ENCODE measurements at places on chromosomes 1 and 21. TPM values are rescaled to one million over a fixed set of nuclear protein-coding genes. Genes with fewer than 3 reads are reported as not detected.

Gene CORT
- total RNA-seq, result not detected

Gene NES
- total RNA-seq, result 2.8 TPM

Gene NFIA
- 36.7 TPM for total RNA-seq

Gene OPTC
- not detected for total RNA-seq

Gene ST3GAL3
- total RNA-seq, result 14.2 TPM

Gene TNFSF4
- total RNA-seq, result 0.60 TPM

DNA sequence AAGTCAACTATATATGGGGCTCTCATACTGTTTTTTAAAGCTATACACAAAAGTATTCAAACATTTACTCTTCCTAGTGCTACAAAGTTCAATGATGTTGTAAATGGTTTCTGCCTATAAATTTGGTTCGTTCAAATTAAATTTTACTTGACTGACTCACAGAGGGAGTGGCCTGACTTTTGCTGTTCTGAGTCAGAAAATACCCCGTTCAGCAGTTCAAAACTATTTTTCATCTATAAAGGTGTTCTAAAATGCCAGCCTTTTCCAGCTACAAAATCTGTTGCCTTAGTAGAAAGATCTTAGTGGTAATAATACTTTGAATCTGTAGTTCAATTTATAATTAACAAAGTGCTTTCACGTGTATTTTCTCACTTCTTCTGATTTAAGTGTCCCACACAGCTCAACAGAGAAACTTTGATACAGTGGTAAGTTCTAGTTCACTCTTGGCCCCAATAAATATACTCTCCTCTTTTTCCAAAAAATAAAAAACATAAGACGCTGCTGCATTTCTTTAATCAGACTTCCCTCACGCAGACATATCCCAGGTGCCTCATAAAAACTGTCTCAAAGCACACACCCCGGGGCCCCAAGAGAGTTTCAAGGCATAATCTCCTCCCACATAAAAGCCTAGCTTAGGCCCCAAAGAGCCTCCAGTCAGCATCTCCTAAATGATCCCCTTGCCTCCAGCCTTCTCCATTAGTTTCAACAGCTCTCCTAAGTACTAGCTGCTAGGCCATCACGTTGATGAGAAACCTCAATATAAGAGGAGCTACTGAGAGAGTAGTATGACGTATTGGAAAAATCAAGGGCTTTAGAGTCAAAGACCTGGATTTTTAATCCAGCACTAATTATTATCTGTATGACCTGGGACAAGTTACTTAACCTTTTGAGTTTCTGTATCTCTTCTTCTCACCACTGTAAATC, 3.2 kb downstream of the PTP4A2 start:
- no peak for DNase-seq

DNA sequence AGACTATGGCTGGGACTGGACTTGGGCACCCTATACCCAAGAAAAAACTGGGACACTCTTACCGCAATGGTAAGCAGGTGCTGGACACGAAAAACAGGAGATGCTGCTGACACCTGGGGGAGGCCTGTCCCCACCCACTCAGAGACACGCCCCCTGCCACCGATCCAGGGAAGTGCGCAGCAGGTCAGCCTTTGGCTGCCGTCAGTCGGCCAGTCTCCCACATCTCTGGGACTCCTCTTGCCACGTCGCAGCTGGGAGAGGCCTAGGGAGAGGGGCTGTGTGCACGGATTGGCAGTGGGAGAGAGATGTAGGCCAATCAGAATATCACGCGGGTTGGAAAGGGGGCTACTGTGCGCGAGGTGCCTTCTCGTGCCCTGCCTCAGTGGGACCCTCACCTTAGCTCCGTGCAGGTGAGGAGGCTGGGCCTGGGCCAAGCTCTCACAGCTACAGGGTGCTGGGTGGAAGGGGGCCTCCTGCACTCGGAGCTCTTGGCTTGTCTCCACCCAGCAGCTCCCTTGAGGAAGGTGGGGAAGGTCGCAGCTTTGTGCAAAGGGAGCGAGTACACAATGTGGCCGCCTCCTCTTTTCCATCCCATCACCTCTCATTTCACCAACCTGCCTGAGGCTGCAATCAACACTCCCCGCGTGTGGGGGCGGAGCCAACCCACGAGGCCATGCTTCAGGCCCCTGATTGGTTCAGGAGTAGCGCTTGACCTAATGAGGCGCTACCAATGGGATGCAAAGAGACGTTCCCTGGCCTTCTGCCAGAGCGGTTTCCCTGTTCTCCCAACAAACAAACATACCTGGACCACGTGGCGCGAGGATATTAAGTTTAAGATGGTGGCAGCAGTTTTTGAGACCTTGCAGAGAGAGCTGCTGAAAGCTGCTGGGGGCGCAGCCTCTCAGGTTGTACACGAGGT, 25.7 kb upstream of the LDLRAP1 start:
- DNase-seq, result no peak

DNA sequence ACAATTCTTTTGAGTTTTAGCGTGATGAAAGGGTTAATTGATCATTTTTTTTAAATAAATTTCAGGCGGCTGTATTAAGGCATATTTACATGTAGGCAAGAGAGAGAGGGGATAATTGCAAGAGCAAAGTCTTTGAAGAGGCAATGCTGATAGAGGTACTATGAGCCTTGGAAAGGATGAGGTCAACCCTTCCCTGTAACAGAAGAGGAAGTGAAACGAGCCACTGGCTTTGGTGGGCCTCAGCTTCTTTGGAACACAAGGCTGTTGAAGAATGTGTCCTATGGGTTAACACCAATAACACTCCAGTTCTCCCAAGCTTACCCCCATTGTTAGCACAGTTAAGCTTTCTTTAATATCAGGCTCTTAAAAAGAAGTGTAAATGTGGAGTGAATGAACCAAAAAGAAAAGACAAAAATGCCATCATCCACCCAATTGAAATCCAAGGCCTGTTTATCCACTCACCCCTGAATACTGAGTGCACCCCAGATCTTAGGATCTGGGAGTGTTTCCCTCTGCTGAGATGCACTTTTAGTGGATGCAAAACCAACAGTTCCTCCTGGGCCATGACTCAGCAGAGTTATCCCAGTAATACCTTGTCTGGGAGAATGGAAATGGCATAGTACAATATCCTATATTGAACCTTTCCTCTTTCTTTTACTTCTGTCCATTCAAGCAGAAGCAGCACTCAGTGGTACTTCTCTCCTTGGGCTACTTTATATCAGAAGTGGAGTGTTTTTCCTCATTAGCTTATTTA, 216.4 kb downstream of the SLC44A5 start:
- no peak for DNase-seq

DNA sequence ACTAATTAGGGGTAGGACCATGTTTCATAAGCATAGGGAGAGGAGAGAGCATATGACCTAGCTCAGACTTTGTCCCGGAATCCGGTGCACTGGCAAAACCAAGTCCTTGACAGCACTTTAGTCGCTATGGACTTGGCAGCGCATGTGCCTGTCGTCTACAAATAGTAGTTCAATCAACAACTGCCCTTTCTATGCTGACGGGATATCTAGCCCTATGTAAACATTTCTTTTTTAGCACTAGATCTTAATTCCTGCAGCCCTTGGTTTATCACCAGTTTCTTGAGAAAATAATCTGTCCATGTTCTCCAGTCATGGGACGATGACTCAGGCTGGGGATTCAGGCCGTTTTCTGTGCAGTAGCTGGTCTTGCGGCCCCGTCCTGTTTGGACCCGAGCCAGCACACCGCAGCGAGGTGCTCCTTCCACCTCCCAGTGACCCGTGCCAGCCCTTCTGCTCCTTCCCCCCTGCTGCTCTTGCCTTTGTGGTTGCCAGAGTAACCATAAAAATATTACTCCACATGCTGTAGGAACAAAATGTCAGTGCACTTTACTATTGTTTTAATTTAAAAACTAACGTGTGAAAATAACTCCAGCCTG, 8.6 kb upstream of the MT1HL1 start:
- DNase-seq, result no peak

GRCh38 chr21:44958471-44959191, 18.8 kb downstream of the SLX9 start:
- DNase-seq, result peak; percentile 82

DNA sequence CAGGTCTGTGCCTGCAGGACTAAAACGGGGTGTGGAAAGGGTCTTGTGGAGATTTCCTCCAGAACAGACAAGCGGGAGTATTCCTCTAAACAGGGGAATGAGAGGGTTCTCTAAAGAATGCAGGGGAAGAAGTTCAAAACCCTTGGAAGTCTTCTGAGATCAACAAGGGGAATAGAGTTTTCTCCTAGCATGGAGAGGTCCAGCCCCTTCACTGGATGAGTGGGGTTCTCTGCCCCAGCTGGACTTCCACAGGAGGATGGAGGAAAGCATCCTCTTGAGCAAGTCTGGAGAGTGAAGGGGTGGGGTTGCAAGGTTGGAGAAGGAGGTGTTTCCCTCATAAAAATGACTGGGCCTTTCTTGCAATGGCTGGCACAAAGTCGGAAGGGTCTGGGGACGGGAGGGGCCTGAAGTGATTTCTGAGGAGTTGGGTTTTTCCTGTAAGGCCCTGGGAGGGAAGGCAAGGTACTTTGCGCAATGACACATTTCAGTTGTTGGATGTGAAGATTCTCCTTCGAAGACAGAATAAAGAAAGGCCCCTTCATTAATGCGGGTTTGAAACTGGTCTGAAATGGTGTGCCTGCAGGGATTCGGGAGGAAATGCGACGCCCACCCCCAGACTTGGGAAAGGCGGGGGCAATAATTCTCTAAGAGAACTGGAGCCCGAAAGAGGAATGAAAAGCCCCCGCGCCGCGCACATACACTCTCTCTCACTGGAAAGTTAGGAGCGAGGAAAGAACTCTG, 884 bp downstream of the SPATA6 start:
- DNase-seq, result no peak

DNA sequence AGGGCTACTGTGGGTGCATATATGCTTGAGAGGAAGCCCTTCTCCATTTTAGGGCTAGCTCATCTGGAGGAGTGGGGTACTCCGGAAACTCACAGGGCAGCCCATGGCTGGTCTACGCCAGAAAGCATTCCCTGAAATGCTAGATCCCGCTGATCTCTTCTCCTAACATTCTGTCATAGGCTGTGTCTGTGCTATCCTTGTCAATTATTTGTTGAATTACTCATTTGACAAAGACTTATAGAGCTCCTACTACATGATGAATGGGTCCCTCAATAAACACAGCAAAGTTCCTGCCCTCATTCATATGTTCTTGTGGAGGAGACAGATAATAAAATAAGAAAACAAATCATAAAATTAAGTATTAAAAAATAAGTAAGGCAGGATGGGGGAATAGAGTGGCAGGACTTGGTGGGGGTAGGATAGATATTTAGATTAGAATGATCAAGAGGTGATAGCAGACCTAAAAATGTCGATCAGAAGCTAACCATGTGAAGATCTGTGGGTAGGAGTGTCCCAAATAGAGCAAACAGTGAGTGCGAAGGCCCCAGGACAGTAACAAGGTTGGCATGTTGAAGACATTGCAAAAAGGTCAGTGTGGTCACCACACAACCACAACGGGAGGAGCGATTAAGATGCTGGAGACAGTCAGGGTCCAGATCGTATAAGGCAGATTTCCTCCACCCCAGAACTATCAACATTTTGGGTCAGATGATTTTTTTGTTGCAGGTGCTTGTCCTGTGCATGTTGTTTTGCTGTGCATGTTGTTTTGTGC, 13.2 kb downstream of the NGF start:
- DNase-seq, result no peak

GRCh38 chr1:193677874-193678273, 491.5 kb upstream of the B3GALT2 start:
- DNase-seq, result no peak

DNA sequence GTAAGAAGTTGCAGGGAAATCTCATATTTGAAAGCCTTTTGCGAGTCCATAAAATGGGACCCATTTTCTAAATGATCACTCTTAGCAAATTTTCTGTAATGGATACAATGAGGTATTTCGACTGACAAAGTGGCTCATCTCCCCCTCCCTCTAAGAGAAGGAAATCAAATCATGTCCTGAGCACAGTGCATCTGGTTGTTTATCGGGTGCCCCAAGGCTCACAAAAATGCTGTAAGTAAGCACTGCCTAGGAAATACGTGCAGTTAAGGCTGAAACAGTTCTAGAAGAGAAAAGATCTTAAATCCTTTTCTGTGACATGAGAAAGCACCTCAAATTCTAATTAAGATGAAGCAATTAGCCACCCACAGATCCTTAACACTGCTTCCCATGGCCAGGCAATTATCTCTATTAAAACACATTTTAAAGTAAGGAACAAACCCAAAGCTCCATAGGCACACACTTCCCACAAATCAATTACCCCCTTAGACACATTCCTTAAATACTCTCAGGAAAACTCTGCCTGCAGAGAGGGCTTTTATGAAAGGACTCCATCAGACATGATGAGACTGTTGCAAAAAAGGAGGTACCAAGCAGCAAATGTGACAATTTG, 216.3 kb downstream of the KCNH1 start:
- no peak for DNase-seq

GRCh38 chr1:192600275-192600674, 24.7 kb downstream of the RGS1 start:
- DNase-seq, result no peak

- no peak for DNase-seq
Observed at GRCh38 chr1:51517361-51518032, 1.6 kb downstream of the EPS15 start.

DNA sequence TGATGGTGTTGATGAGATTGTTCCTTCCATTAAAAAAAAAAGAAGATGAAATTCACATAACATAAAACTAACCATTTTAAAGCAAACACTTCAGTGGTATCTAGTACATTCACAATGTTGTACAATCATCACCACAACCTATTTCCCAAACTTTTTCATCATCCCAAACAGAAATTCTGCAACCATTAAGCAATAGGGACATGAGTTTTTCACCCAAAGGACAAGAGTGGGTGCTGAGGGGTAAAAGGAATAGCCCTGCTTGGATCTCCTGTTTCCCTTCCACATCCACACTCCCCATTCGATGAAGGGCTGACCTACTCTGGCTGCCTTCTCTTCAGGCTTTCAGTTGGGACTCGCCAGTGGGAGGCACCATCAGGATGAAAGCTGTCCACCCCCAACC, 59.3 kb downstream of the SLC9A1 start:
- no peak for DNase-seq

DNA sequence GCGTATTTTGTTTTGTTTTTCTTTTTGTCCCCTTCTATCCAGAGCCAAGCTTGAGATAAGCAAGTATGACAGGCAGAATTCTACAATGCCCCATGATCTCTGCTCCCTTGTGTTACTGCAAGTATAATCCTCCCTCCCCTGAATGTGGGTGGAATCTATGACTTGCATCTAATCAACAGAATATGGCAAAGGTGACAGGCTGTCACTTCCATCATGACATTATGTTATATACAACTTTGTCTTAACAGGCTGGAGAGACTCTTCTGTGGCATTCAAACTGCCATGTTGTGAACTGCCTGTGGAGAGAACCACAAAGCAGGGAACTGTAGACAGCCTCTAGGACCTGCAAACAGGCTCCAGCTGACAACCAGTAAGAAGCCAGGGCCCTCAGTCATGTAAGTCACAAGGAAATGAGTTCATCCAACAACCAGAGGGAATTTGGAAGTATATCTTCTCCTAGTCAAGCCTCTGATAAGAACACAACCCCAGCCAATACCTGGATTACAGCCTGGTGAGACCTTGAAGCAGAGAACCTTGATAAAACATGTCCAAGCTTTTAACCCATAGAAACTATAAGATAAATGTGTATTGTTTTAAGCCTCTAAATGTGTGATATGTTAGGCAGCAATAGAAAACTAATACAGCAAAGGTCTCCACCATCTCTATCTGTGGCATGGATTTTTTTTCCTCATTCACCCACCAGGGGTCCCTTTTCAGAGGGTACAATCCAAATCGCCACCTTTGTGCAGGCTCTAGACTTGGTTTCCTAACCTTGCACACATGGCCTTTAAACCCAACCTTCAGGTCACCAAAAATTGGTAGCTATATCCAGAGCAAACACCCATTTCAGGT, 5.7 kb upstream of the C1orf162 start:
- DNase-seq, result no peak

- DNase-seq, result no peak
Observed at GRCh38 chr1:152191260-152191659, 32.2 kb upstream of the RPTN start.

- no peak for DNase-seq
Observed at GRCh38 chr1:78721136-78721535, 71.5 kb downstream of the IFI44 start.
